Thymus (tissue), 14 donors: ENCODE measurements at places on chromosomes 1 and 21. TPM values are rescaled to one million over a fixed set of nuclear protein-coding genes. Genes with fewer than 3 reads are reported as not detected.

GRCh38 chr1:6483017-6483760, 8.3 kb downstream of the PLEKHG5 start:
- DNase-seq = no peak
- H3K27ac ChIP-seq = no peak overlapping the region
- H3K4me3 ChIP-seq = no peak overlapping the region
- H3K36me3 ChIP-seq = no peaks in the 10 kb centered on the region

The IL12RB2 gene
- total RNA-seq = 4.6 TPM

GRCh38 chr1:183871601-183872000, 66.7 kb downstream of the RGL1 start:
- no peak overlapping the region for H3K27ac ChIP-seq
- no peaks in the 10 kb centered on the region for H3K4me1 ChIP-seq
- no peaks in the 10 kb centered on the region for H3K36me3 ChIP-seq
- no peak overlapping the region for H3K4me3 ChIP-seq
- no peaks in the 10 kb centered on the region for H3K27me3 ChIP-seq

The UQCRHL gene
- total RNA-seq = 9.0 TPM

DNA sequence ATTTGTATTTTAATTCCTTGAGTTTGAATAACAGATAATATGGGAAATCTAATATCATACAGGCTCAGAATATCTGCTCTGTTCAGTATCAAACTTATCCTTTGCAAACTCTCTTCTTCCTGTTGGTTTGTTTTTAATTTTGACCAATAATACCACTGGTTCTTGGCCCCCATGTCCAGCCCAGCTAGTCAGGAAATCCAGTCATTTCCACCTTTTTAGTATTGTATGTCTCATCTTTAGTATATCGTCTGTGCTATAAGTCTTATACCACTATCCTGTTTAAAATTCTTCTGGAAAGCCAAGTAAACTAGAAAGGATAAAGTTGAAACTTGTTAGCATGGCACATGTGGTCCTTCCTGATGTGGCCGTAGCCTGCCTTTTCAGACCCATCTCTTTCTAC, 10.7 kb downstream of the SCCPDH start:
- no peaks in the 10 kb centered on the region for H3K27me3 ChIP-seq
- no peak overlapping the region for H3K27ac ChIP-seq
- peaks cover 69% of the 10 kb centered on the region for H3K36me3 ChIP-seq
- H3K4me3 ChIP-seq = no peak overlapping the region
